ENCODE measurements at places on chromosomes 5 and 9. TPM values are rescaled to one million over a fixed set of nuclear protein-coding genes. Genes with fewer than 3 reads are reported as not detected.

DNA sequence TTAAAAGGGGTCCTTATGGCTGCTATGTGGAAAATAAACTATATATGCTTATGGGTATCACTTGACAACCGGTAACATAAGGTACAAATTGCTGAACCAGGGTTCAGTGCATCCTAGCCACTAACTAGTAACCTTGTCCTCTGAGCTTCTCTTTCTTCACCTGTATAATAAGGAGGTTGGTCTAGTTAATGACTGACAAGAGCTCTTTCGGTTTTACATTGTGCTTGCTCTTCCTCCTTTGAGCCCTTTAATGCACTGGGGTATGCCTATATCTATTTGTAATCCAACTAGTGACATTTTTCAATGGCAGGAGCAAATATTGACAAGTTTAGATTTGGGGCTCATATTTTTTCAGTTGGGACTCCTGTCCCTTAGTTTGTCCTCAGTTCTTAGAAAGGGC is 66.1 kb downstream of the NPR3 start:
- no peak overlapping the region for H3K4me3 ChIP-seq
- no peaks in the 10 kb centered on the region for H3K36me3 ChIP-seq
- peaks cover 2% of the 10 kb centered on the region for H3K27me3 ChIP-seq

GRCh38 chr9:2740616-2741015 is 23.3 kb downstream of the KCNV2 start:
- H3K4me1 ChIP-seq: peaks cover 2% of the 10 kb centered on the region
- H3K4me3 ChIP-seq: no peak overlapping the region
- no peak for DNase-seq
- peaks cover 4% of the 10 kb centered on the region for H3K36me3 ChIP-seq

GRCh38 chr5:5005353-5005752 is 134.8 kb upstream of the ADAMTS16 start:
- no peaks in the 10 kb centered on the region for H3K27me3 ChIP-seq
- no peaks in the 10 kb centered on the region for H3K4me1 ChIP-seq
- no peak for DNase-seq
- H3K4me3 ChIP-seq: no peak overlapping the region

GRCh38 chr5:7320701-7321301 is 75.1 kb upstream of the ADCY2 start:
- no peak overlapping the region for H3K27ac ChIP-seq
- H3K4me3 ChIP-seq: no peak overlapping the region
- H3K4me1 ChIP-seq: no peaks in the 10 kb centered on the region
- DNase-seq: no peak
- H3K36me3 ChIP-seq: no peaks in the 10 kb centered on the region

- no peaks in the 10 kb centered on the region for H3K36me3 ChIP-seq
- H3K27ac ChIP-seq: no peak overlapping the region
- no peaks in the 10 kb centered on the region for H3K27me3 ChIP-seq
- peak; percentile 53 for DNase-seq
Measured at GRCh38 chr9:123225374-123225813, 43.0 kb downstream of the STRBP start.

- peaks cover 10% of the 10 kb centered on the region for H3K36me3 ChIP-seq
- H3K27ac ChIP-seq: no peak overlapping the region
- no peaks in the 10 kb centered on the region for H3K27me3 ChIP-seq
- DNase-seq: no peak
- no peaks in the 10 kb centered on the region for H3K4me1 ChIP-seq
Measured at GRCh38 chr9:134048582-134048968, 19.3 kb downstream of the BRD3 start.

DNA sequence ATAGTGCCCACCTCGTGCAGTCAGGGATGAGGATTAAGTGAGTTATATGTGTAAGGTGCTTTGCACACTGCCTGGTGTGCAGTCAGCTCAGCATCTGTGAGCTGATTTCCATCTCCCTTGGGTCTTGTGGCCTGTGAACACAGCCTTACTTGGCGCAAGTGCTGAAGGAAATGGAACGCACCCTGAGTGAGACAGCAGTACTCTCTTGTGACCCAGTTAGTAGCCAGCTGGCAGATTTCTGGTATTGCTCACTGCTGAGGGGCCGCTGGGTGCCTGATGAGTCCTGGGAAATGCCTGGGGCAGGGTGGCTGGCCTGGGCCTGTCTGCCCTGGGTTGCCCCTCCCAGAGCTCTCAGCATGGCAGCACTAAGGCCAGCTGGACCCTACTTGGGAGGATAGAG is 90.9 kb upstream of the BOD1 start:
- H3K27me3 ChIP-seq: no peaks in the 10 kb centered on the region
- no peak for DNase-seq
- H3K4me3 ChIP-seq: no peak overlapping the region
- H3K27ac ChIP-seq: no peak overlapping the region
- no peaks in the 10 kb centered on the region for H3K4me1 ChIP-seq
- no peaks in the 10 kb centered on the region for H3K36me3 ChIP-seq

DNA sequence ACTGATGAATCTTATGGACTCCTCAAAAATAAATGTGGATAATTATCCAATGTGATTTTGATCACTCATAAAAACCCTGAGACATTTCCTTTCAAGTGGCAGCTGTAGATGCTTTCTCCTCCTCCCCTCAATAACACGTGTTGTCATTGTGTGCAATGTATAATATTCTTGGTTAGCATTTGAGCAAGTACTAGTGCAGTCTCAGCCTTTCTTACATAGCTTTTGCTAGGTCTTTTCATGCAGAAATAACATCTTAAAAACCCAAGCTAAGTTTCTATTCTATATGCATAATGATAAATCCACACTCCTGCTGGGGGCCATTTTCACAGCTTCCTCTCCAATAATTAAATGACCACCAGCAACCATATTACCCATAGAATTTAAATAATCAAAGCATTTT is 1835.2 kb upstream of the NUDT12 start:
- no peaks in the 10 kb centered on the region for H3K4me1 ChIP-seq
- no peak overlapping the region for H3K27ac ChIP-seq
- DNase-seq: no peak
- no peaks in the 10 kb centered on the region for H3K27me3 ChIP-seq
- H3K4me3 ChIP-seq: no peak overlapping the region
- no peaks in the 10 kb centered on the region for H3K36me3 ChIP-seq

- no peak overlapping the region for H3K4me3 ChIP-seq
- H3K4me1 ChIP-seq: no peaks in the 10 kb centered on the region
- H3K36me3 ChIP-seq: no peaks in the 10 kb centered on the region
- no peak overlapping the region for H3K27ac ChIP-seq
- DNase-seq: no peak
- no peaks in the 10 kb centered on the region for H3K27me3 ChIP-seq
Measured at GRCh38 chr9:69433392-69433791, 108.4 kb downstream of the ENTREP1 start.

DNA sequence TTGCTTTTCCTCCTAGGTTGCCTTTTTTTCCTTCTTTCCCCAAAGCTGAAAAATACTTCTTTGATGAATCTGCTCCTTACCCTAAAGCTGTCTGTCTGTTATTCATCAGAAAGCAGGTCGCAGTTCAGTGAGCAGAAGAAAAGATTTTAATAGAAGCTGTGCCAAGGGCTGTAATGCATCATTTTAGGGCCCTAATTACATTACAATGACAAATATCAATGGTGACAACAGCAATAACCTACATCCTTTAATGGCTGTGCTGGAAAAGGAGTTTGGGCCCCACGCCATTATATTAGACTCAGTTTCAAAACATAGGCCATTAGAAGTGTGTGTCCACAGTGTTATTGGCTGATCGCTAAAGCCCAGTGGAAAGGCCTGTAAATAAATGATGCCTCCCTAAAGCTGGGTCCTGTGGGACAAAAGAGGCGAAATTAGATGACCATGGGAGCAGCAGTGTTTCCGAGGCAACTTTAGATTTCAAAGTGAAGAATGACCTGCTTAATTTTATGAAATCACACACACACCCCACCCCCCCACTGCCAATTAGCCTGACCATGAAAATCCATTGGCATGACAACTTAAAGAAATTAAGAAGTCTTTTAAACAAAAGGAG is 38.4 kb downstream of the TLE4 start:
- DNase-seq: no peak
- no peaks in the 10 kb centered on the region for H3K4me1 ChIP-seq
- H3K4me3 ChIP-seq: no peak overlapping the region
- no peaks in the 10 kb centered on the region for H3K27me3 ChIP-seq
- H3K36me3 ChIP-seq: peaks cover 23% of the 10 kb centered on the region

DNA sequence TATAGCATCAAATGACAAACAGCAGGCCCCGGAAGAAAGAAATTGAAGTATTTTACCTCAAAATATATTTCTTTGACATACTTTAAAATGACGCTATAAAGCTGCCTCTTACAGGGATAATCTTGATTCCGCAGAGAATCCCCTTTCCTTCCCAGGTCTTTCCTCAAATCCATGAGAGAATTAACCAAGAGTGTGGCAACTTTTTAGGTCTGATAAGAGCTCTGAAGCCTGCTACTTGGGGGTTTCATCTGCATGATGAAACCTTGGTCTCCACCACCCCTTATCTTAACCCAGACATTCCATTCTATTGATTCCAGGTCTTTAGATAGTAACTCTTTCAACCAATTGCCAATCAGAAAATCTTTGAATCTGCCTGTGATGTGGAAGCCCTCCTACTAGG is 173.8 kb downstream of the CEMIP2 start:
- H3K4me1 ChIP-seq: no peaks in the 10 kb centered on the region
- H3K27ac ChIP-seq: no peak overlapping the region

- H3K27me3 ChIP-seq: peaks cover 25% of the 10 kb centered on the region
- DNase-seq: no peak
- no peak overlapping the region for H3K4me3 ChIP-seq
- H3K4me1 ChIP-seq: peaks cover 7% of the 10 kb centered on the region
Measured at GRCh38 chr5:14267166-14267838, 124.2 kb downstream of the TRIO start.

DNA sequence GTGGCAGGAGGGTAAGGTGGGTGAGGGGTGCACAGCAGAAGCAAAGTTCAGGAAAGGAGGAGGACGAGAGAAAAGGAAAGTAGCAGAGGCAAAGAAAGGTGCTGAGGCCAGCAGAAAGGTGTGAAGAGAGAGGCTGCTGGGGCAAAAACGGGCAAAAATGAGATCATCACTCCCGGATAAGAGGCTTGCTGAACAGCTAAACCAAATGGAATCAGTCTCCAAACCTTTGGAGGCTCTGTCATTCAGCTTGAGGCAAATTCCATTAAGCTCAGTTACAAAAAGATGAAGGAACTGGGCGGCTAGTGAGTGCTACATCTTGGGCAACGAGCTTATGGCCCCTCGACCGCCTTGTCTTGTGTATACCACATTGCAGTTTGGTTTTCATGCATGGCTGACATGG is 136.4 kb downstream of the FSTL4 start:
- DNase-seq: no peak
- H3K4me3 ChIP-seq: no peak overlapping the region
- no peaks in the 10 kb centered on the region for H3K4me1 ChIP-seq
- no peak overlapping the region for H3K27ac ChIP-seq

DNA sequence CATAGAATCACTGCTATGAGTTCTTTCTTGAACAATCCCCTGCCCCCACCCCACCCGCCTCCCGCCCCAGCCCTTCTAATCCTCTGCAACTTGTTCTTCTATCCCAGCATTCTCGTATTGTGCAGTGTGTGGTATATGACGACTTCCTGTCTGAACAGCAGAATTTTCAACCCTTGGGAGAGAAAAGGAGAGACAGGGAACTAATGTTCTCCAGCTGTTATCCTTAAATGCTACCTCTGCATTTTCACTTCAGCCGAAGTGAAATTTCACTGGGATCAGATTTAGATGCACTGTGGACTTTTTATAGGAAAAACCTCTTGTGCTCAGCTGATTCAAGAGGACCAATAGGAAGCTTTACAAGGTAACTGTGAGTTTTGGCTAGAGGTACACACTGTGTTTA is 2.2 kb downstream of the FBXL7 start:
- H3K36me3 ChIP-seq: no peaks in the 10 kb centered on the region
- no peaks in the 10 kb centered on the region for H3K4me1 ChIP-seq
- peaks cover 30% of the 10 kb centered on the region for H3K27me3 ChIP-seq
- DNase-seq: no peak

DNA sequence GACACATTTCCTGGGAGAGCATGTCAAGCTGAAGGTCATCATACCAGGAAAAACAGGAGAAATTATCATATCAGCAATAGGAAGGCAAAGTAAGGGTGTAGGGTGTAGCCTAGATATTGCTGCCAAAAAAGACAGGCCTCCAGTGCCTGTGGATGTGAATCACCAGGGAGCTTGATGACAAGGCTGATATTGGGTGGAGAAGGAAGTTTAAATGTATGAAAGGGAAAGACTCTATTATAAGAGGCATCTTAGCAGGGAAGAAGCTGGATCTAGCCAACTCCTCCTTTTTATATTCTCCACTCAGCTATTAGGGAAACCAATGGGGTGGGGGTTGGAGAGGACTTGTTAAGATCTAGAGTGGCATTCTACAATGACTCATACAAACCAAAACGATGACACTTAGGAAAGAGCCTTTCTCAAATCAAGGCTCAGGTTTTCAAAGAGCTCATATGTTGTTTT is 13.4 kb upstream of the TXNDC8 start:
- no peaks in the 10 kb centered on the region for H3K36me3 ChIP-seq
- DNase-seq: no peak
- H3K4me1 ChIP-seq: no peaks in the 10 kb centered on the region
- H3K4me3 ChIP-seq: no peak overlapping the region
- no peaks in the 10 kb centered on the region for H3K27me3 ChIP-seq
- H3K27ac ChIP-seq: no peak overlapping the region

- no peaks in the 10 kb centered on the region for H3K27me3 ChIP-seq
- H3K4me1 ChIP-seq: peaks cover 3% of the 10 kb centered on the region
- peaks cover 51% of the 10 kb centered on the region for H3K36me3 ChIP-seq
- no peak for DNase-seq
- H3K27ac ChIP-seq: no peak overlapping the region
Measured at GRCh38 chr9:120446671-120447070, 133.3 kb downstream of the CDK5RAP2 start.

DNA sequence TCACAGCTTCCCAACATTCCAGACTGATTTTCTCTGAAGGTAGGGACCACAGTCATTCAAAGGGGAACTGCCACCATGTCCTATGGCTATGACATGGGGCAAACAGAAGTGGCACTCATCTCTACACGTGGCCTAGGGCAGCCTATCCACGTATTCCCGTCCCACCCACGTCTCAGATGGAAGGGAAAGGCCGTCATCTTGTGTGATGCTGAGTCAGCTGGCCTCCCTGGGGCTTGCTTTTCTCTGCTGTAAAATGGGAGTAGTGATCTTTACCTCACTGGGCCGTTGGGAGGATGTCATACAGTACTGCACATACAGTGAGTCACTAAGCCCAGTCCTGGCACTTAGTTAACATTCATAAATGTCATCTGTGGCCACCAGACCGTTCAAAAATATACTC is 72.3 kb downstream of the RAPGEF1 start:
- peaks cover 39% of the 10 kb centered on the region for H3K36me3 ChIP-seq
- H3K4me3 ChIP-seq: peak overlapping the region; percentile 48

The GDF9 gene
- total RNA-seq: 0.89 TPM

The BNIP1 gene
- total RNA-seq: 14.9 TPM

The LEAP2 gene
- 3.8 TPM for total RNA-seq

The SLIT3 gene
- 0.15 TPM for total RNA-seq

The YIPF5 gene
- 46.2 TPM for total RNA-seq

The PCDHA4 gene
- not detected for total RNA-seq
